ENCODE measurements at places on chromosomes 5 and 9.

DNA sequence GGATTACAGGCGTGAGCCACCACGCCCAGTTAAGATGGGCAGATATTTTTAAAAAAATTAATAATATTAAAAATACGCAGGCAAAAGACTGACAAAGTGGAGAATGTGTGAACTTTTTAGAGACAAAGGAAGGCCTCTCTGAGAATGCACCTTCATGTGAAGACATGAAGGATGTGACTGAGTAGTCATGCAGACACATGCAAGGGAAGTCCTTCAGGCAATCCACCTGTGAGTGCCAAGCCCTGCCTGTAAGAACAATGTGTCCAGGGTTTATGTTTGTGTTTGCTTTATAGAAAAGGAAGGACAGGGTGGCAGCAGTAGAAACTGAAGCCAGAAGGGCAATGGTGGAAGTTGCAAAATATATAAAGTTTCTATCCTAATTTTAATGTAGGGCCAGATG lies 169.2 kb downstream of the EDIL3 start:
- DNase-seq, result no peak

DNA sequence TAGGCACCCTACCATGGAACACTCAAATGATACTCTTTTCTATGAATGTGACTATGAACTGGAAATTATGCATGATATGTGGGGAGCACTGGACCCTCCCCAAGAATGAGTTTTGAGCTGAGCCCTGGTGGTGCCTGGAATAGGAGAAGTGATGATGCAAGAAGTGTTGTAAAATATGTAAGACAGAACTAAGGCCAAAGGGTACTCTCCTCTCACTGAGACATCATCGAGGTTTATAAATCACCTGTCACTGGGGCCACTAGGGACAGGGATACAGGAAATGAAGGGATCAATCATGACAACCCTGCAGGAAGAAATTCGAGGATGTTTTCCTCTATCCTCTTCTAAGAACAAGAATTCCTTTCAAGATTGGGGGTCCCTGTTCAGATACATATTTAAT lies 45.4 kb downstream of the PCSK1 start:
- DNase-seq, result no peak

GRCh38 chr9:109779711-109780452 lies at the start of gene PALM2AKAP2:
TSS of gene PALM2AKAP2 (plus strand) at chr9:109780198. CDS start at chr9:109780489, 291 bp downstream.
- DNase-seq, result no peak

DNA sequence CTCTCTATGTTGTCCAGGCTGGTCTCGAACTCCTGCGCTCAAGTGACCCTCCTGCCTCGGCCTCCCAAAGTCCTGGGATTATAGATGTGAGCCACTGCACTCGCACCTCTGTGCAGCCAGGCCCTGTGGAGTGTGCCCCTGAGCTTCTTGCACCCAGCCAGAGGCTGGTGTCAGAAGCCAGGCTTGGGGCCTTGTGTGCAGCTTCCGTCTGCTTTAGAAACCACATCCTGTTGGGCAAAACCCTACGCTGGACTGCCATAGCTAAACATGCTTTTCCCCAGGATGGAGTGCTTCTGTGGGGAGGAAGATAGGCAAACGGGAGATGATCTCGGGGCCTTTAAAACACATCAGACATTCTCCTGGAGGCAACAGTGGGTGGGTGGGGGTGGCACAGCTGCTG lies 40.1 kb downstream of the PRRT1B start:
- DNase-seq, result no peak

DNA sequence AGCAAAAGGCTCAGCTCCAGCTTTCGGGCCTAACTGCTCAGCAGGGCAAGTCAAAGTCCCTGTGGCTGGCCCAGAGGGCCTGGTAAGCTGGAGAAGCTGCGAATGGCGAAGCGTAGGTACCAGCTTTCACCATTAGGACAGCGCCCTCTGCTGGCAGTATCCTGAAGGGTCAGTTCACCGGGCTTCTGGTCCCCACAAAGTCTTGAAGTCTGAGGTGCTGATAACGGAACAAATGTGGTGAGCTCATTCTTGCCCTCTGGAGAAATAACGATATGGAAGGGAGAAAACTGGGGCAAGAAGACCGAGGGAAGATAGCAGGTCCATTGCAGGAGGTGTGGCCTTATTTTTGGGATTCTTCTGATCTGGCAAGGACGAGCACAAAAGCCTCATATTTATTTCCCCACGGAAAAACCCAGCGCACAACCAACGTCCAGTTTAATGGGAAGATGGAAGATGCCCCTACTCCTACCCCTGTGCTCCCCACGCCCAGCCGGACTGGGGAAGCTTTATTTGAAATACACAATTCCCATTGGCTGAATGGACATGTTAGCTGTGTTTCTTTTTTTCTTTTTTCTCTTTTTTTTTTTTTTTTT lies 7.2 kb downstream of the SOWAHA start:
- DNase-seq, result peak; percentile 87

GRCh38 chr5:56910210-56910965 lies 992 bp downstream of the SETD9 start:
- no peak for DNase-seq

All from ovary (tissue), 10 donors.